Activated naive CD8-positive, alpha-beta T cell treated with anti-CD3 and anti-CD28 coated beads for 36 hours (primary cell): ENCODE measurements at places on chromosomes 6 and 20. TPM values are rescaled to one million over a fixed set of nuclear protein-coding genes. Genes with fewer than 3 reads are reported as not detected.

- no peak overlapping the region for H3K27ac ChIP-seq
- H3K4me1 ChIP-seq = peaks cover 5% of the 10 kb centered on the region
These were observed 37.9 kb downstream of the AGPAT4 start for GRCh38 chr6:161235776-161236633.

GRCh38 chr6:128499079-128499731, 21.2 kb downstream of the PTPRK start:
- DNase-seq = no peak
- no peaks in the 10 kb centered on the region for H3K36me3 ChIP-seq
- no peak overlapping the region for H3K4me3 ChIP-seq
- no peaks in the 10 kb centered on the region for H3K4me1 ChIP-seq

DNA sequence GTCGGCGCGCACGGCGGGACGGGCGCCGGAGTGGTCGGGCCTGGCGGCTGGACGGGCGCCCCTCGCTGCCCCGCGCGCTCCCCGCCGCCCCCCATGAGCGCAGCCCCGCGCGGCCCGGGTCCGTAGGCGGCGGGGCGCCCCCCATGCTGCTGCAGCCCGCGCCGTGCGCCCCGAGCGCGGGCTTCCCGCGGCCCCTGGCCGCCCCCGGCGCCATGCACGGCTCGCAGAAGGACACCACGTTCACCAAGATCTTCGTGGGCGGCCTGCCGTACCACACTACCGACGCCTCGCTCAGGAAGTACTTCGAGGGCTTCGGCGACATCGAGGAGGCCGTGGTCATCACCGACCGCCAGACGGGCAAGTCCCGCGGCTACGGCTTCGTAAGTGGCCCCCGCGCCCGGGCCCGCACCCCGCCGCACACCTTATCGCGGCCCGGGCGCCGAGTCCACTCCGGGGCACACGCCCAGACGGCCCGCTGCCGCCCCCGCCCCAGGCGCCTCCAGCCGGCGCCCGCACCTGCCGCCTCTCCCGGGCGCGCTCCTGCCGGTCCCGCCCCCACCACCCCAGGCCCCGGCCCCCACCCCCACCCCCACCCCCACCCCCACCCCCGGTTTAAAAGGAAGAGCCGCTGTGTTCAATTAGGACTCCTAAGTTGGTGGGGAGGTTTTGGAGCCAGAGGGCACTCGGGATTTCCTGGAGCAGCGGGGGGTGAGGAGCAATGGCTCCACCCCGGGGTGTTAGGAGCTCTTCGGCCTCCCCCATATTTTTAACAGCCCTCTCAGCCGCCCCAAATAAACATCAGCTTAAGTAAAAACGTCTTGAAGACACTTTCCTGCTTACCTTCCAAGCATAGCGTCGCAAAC, 474 bp downstream of the RBM38 start:
- H3K27me3 ChIP-seq = no peaks in the 10 kb centered on the region
- H3K4me3 ChIP-seq = peak overlapping the region; percentile 98
- H3K4me1 ChIP-seq = peaks cover 43% of the 10 kb centered on the region
- peaks cover 42% of the 10 kb centered on the region for H3K36me3 ChIP-seq
- DNase-seq = peak; percentile 49

DNA sequence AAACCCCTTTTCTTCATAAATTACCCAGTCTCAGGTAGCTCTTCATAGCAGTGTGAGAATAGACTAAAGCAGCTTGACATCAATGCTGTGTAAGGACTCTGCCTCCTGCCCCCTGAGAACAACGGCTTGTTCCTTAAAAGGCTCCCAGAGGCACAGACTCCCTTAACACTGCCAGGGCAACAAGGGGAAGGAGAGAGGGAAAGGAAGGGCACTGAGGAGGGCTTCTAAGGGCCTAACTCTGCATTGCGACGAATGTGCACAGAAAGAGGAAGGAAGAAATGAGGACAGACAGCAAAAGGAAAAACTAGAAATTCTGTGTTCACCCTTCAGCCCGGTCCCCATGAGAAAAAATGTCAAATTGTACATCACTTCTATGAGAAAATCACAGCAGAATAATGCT, 74.0 kb downstream of the AGPAT4 start:
- no peaks in the 10 kb centered on the region for H3K27me3 ChIP-seq
- no peak for DNase-seq
- no peak overlapping the region for H3K4me3 ChIP-seq
- H3K4me1 ChIP-seq = no peaks in the 10 kb centered on the region
- H3K27ac ChIP-seq = no peak overlapping the region

DNA sequence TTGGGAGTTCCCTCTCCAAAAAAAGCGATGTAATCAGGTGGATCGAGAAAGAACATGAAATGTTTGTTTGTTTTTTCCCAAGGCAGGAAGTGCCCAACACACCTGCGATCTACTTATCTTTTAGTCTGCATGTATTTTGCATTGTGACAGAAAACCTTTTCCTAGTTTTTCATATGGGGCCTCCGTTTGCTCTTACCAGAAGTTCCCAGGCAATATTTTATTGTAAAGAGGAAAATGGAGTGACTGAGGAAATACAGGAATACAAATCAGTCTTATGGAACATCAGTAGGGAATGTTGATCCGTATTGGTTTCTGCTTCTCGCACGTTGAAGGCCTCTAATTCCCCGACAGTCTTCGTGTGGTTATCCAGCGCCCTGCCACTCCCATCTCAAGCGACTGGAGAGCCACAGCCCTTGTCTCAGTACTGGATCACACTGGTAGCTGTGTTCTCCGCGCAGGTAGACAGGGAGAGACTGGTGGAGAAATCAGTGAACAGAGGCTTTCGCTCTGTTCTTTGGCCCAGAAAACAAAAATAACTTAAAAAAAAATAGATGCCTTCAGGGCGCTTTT, 107.4 kb downstream of the TRIM27 start:
- peaks cover 91% of the 10 kb centered on the region for H3K27me3 ChIP-seq
- no peak overlapping the region for H3K27ac ChIP-seq
- H3K4me3 ChIP-seq = no peak overlapping the region
- no peak for DNase-seq
- H3K4me1 ChIP-seq = peaks cover 22% of the 10 kb centered on the region

GRCh38 chr20:52104546-52105441, 86.8 kb downstream of the ZFP64 start:
- H3K27me3 ChIP-seq = peaks cover 41% of the 10 kb centered on the region
- H3K4me1 ChIP-seq = peaks cover 20% of the 10 kb centered on the region
- H3K36me3 ChIP-seq = peaks cover 4% of the 10 kb centered on the region
- peak; percentile 13 for DNase-seq
- H3K4me3 ChIP-seq = peak overlapping the region; percentile 78

GRCh38 chr6:45082091-45082490, 246.0 kb upstream of the RUNX2 start:
- no peak for DNase-seq
- no peak overlapping the region for H3K4me3 ChIP-seq
- H3K27ac ChIP-seq = no peak overlapping the region

DNA sequence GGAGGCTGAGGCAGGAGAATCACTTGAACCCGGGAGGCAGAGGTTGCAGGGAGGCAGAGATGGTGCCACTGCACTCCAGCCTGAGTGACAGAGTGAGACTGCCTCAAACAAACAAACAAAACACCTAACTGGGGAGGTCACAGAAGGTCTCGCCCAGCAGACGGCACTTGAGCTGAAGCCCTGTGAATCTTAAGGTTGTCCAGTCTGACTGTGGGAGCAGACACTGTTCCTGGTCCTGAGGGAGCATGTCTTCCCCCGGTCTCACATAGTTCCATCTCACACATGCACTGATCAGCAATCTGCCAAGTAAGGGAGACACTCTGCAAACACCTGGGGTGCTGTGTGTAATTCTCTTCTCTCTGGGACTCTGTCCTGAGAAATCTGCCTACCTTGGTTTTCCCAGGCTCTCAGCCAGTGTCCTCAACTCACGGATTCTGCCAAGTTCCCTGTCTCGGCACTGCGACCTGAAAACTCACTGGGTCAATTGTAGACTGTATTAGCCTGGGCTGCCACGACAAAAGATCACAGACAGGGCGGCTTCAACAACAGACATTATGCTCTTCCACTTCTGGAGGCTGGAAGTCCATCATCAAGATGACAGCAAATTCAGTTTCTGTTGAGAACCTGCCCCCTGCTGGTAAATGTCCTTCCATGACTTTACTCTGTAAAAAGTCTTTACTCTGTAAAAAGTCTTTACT, 94.3 kb downstream of the JPH2 start:
- H3K27ac ChIP-seq = no peak overlapping the region
- no peaks in the 10 kb centered on the region for H3K36me3 ChIP-seq
- H3K4me3 ChIP-seq = no peak overlapping the region
- H3K4me1 ChIP-seq = peaks cover 2% of the 10 kb centered on the region
- H3K27me3 ChIP-seq = peaks cover 18% of the 10 kb centered on the region
- no peak for DNase-seq

DNA sequence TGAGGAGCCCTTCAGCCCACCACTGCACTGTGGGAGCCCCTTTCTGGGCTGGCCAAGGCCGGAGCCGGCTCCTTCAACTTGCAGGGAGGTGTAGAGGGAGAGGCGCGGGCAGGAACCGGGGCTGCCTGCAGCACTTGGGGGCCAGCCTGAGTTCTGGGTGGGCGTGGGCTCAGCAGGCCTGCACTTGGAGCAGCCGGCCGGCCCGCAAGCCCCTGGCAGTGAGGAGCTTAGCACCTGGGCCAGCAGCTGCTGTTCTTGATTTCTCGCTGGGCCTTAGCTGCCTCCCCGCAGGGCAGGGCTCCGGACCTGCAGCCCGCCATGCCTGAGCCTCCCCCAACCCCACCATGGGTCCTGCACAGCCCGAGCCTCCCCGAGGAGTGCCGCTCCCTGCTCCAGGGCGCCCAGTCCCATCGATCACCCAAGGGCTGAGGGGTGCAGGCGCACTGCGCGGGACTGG, 101.7 kb upstream of the ADGRB3 start:
- H3K27me3 ChIP-seq = no peaks in the 10 kb centered on the region
- DNase-seq = no peak
- H3K27ac ChIP-seq = no peak overlapping the region
- H3K36me3 ChIP-seq = no peaks in the 10 kb centered on the region
- no peaks in the 10 kb centered on the region for H3K4me1 ChIP-seq
- H3K4me3 ChIP-seq = no peak overlapping the region

GRCh38 chr20:63381781-63382431, 20.8 kb upstream of the CHRNA4 start:
- DNase-seq = peak; percentile 33
- H3K27ac ChIP-seq = no peak overlapping the region
- H3K36me3 ChIP-seq = no peaks in the 10 kb centered on the region
- no peak overlapping the region for H3K4me3 ChIP-seq

The WRNIP1 gene
- 47.8 TPM for total RNA-seq

The TRIM40 gene
- total RNA-seq = not detected

The SCGN gene
- not detected for total RNA-seq

The ARHGAP18 gene
- total RNA-seq = 8.9 TPM
